ENCODE measurements at places on chromosomes 1 and 21.

GRCh38 chr1:12415038-12415466, 185.2 kb downstream of the VPS13D start:
- H3K36me3 ChIP-seq, result peaks cover 77% of the 10 kb centered on the region
- no peak for DNase-seq
- H3K27ac ChIP-seq, result no peak overlapping the region
- H3K27me3 ChIP-seq, result no peaks in the 10 kb centered on the region
- no peak overlapping the region for H3K4me3 ChIP-seq
- peaks cover 23% of the 10 kb centered on the region for H3K4me1 ChIP-seq

DNA sequence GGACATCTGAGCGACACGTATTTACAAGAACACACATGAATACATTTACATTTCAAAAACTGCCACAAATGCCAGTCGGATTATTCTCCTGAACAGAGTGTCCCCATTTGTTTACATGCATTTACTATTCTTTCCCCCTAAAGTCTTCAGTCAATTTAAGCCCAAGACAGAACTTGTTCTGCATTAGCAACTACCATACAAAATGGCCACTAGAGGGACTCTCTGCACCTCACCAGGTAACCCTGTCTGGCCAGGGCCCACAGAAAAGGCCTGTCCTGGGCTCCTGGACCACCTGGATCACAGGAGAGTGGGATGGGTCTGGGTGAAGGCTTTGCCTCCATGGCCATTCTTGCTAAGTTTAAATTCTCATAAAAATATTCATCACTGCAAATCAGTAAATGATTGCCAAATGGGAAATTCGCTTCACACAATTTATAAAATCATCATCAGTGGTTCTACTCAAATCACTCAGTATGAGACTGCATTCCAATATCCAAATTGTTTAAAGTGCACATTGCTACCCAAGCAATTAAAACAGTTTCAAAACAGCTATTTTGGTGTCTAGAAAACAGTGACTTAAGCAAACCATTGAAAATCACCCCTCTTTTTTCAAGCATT, 12.5 kb upstream of the GUCA2A start:
- no peak overlapping the region for H3K4me3 ChIP-seq
- peaks cover 7% of the 10 kb centered on the region for H3K36me3 ChIP-seq

GRCh38 chr1:178536844-178537371, 24.0 kb downstream of the TEX35 start:
- H3K4me3 ChIP-seq, result no peak overlapping the region
- H3K27ac ChIP-seq, result peak overlapping the region; percentile 80
- H3K4me1 ChIP-seq, result peaks cover 24% of the 10 kb centered on the region

DNA sequence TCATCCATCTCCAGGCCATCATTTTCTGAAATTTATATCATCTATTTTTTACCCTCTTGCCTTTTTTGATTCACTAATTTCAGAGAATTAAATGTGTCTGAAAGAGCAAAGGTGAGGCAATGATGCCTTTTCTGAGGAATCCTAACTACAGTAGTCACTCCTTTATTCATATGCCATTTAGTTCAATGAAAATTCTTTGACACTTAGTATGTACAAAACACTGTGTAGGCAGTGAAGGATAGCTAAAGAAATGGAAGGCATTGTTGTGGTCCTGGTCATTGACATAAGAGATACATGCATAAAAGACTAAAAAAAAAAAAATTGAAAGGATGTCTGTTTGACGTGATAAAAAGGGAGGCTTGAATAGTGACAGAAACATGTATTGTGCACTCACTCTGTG, 171.9 kb upstream of the BEND5 start:
- H3K27me3 ChIP-seq, result peaks cover 2% of the 10 kb centered on the region
- no peaks in the 10 kb centered on the region for H3K4me1 ChIP-seq
- no peak for DNase-seq

DNA sequence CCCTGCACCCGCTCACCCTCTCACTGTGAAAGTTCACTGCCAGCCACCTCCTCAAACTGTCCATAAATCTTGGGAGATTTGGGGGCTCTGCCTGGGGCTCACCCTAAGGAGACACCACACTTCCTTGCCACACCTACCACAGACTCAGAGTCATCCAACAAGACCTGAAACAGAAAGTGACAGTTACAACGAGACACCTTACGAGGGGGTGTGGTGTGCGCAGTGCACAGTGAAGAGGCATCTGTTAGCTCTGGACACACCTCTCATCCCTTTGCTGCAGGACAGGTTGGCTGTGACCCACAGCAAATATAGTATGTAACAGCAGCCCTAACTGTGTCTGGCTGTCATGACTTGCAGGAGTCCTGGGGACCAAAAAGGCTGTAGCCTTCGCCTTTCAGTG, 190.2 kb downstream of the NR5A2 start:
- peak overlapping the region; percentile 16 for H3K27ac ChIP-seq
- H3K4me3 ChIP-seq, result no peak overlapping the region
- no peak for DNase-seq
- H3K4me1 ChIP-seq, result no peaks in the 10 kb centered on the region
- H3K36me3 ChIP-seq, result no peaks in the 10 kb centered on the region

DNA sequence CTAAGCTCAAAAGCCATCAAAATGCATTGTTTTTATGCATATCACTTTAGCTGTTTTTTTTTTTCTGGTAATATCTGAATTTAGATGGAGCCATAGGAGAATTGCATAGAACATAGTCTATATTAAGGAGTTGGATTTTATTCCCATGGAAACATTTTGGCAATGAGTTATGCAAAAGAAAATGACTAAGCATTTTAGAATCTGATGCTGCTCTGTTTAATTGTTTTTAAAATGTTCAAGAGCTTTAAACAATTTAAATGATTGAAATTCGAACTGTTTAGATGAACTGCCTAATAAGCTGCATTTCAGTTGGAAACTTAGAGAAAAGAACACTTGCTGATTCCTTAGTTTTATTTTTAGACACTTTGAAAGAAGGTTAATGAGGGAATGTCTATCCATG, 1531.5 kb upstream of the B3GALT2 start:
- H3K4me3 ChIP-seq, result no peak overlapping the region
- no peaks in the 10 kb centered on the region for H3K36me3 ChIP-seq
- H3K27ac ChIP-seq, result no peak overlapping the region

- H3K4me3 ChIP-seq, result no peak overlapping the region
- H3K27ac ChIP-seq, result no peak overlapping the region
- H3K27me3 ChIP-seq, result peaks cover 6% of the 10 kb centered on the region
- H3K36me3 ChIP-seq, result no peaks in the 10 kb centered on the region
Measured at GRCh38 chr1:224637515-224637914, 21.4 kb downstream of the CNIH3 start.

DNA sequence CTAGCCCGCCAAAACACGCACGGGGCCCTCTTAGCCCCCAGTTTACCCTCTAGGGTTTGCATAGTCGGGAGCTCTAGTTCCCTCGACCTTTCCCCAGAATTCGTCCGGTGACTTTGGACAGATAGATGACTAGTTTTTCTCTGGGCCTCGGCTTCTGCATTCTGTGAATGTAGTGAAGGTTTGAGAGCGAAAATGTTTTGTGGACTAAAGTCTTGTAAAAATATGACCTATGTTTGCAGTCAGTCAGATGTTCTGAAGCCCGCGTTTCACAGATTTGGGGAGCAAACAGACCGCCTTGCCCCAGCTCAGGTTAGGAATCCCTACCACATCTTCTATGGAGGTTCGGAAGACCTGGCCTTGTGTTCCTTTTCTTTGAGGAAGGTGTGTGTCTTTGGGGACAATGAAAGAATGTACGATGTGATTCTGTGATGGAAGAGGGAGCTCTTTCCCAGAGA, 401 bp downstream of the UQCRH start:
- H3K27ac ChIP-seq, result peak overlapping the region; percentile 99
- peak overlapping the region; percentile 96 for H3K4me3 ChIP-seq
- H3K27me3 ChIP-seq, result no peaks in the 10 kb centered on the region
- H3K4me1 ChIP-seq, result peaks cover 26% of the 10 kb centered on the region

- no peaks in the 10 kb centered on the region for H3K36me3 ChIP-seq
- H3K4me1 ChIP-seq, result no peaks in the 10 kb centered on the region
- H3K27me3 ChIP-seq, result peaks cover 5% of the 10 kb centered on the region
- DNase-seq, result no peak
- H3K4me3 ChIP-seq, result no peak overlapping the region
Measured at GRCh38 chr1:70617728-70618127, 206.7 kb downstream of the CTH start.

- DNase-seq, result no peak
- H3K36me3 ChIP-seq, result no peaks in the 10 kb centered on the region
- H3K27me3 ChIP-seq, result no peaks in the 10 kb centered on the region
- no peak overlapping the region for H3K4me3 ChIP-seq
Measured at GRCh38 chr21:33855190-33855589, 60.4 kb downstream of the ATP5PO start.

GRCh38 chr21:37365517-37366481, 774 bp upstream of the DYRK1A start:
- peaks cover 3% of the 10 kb centered on the region for H3K36me3 ChIP-seq
- H3K27me3 ChIP-seq, result no peaks in the 10 kb centered on the region
- H3K4me1 ChIP-seq, result peaks cover 27% of the 10 kb centered on the region
- H3K27ac ChIP-seq, result peak overlapping the region; percentile 100
- H3K4me3 ChIP-seq, result peak overlapping the region; percentile 98

DNA sequence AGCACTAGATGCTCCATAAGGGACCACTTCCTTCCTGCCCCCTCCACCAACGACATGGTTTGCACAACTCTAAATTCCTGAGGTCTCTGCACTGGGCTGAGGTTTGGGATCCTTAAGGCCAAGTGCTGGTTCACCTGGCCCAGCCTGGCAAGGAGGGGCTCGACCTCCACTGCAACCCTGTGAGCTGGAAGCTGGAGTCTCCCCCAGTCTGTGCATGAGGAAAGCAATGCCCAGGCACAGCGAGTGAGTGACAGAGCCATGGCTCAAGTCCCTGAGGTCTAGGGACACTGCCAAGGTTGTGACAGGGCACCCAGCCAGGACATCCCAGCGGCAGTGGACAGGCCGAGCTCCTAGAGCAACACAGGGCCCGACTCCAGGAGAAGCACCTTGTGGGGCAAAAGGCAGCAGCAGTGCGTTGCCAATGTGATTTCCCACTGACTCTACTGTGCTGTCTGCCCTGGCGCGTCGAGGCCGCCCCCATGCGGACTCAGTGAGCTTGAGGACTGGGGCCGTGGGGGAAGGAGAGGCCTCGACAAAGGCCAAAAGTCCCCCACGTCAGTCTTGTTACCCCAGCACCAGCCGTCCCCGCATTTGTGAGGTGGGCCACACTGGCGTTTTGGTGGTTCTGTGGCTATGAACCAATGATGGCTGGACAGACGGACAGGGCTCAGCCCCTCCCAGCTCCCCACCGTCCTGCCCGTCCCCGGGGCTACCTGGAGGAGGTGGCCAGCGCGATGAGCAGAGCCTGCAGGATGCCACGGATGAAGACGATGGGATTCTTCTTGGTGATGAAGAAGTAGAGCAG, 30.0 kb downstream of the PODN start:
- H3K4me3 ChIP-seq, result no peak overlapping the region
- H3K36me3 ChIP-seq, result no peaks in the 10 kb centered on the region
- H3K27me3 ChIP-seq, result no peaks in the 10 kb centered on the region
- DNase-seq, result no peak

Measured in type B pancreatic cell (in vitro differentiated cells).